A549 treated with AZD2906 at 1 μM for 4 hours (cell line): ENCODE measurements at places on chromosomes 4 and X. TPM values are rescaled to one million over a fixed set of nuclear protein-coding genes. Genes with fewer than 3 reads are reported as not detected.

The SHROOM3 gene
- 12.1 to 16.1 TPM (median 15.0 TPM) in 5 replicates for total RNA-seq

The PCDH19 gene
- 0.02 to 0.05 TPM (median 0.03 TPM) in 5 replicates for total RNA-seq

The RIBC1 gene
- total RNA-seq, result 0.74 to 0.88 TPM (median 0.85 TPM) in 5 replicates

The WAS gene
- total RNA-seq, result 0.22 to 0.52 TPM (median 0.32 TPM) in 5 replicates

The HSD17B13 gene
- 0.02 to 0.04 TPM (median 0.03 TPM) in 5 replicates for total RNA-seq

The STAP1 gene
- not detected in 5 replicates for total RNA-seq
